ENCODE measurements at places on chromosomes 3 and 15.

GRCh38 chr3:172614340-172615274 is 91.4 kb upstream of the TNFSF10 start:
- no peak for DNase-seq

DNA sequence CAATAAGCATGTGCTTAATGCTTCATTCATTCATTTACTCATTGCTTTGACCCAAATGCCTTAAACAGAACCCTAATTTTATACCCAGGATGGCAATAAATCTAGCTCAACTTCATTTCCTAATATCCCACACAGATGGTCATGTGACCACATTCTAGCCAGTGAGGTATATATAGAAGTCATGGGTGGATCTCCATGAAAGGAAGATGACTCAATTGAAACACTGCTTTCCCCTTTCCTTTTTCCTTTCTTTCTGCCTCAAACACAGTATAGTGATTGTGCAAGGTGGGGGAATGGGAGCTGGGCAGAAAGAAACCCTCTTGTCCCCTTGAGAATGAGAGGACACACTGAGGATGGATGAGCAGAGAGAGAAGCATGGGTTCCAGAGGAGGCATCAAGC is 183.5 kb upstream of the PRICKLE2 start:
- DNase-seq = no peak

DNA sequence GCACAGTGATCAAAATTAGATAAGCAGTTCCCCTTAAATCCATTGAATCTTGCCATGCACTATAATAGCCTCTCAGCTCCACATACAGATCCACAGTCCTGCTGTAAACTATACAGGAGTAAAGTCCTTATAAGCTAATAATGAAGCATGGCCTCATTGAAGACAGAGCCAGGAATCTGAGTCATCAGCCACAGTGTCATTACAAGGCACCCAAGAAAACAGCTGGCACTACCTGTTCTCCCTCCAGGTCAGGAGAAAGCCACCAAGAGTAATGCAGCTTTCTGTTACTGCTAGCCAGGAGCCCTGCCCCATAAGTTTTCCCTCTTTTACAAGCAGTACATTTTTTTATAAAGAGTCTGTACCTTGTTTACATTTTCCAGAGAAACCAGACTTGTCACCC is 27.3 kb downstream of the WDR49 start:
- DNase-seq = no peak

- no peak for DNase-seq
Observed at GRCh38 chr3:136624894-136625815, 127.0 kb downstream of the STAG1 start.

DNA sequence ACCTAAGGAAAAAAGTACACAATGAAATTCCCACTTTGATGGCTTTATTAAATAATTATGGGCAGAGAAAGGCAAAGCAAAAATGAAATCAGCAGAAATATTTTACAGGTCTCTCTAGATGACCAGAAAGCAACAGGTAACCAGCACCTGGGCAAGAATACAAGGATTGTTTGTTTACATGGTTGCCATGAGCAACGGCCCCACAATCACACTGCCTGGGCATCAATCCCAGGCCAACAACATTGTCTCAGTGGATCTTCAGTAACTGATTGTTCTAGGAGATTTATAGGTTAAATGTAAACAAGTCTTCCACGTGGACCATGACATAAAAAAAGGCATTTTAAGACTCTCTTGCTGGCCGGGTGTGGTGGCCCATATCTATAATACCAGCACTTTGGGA is 82.6 kb downstream of the PDZRN3 start:
- DNase-seq = no peak

DNA sequence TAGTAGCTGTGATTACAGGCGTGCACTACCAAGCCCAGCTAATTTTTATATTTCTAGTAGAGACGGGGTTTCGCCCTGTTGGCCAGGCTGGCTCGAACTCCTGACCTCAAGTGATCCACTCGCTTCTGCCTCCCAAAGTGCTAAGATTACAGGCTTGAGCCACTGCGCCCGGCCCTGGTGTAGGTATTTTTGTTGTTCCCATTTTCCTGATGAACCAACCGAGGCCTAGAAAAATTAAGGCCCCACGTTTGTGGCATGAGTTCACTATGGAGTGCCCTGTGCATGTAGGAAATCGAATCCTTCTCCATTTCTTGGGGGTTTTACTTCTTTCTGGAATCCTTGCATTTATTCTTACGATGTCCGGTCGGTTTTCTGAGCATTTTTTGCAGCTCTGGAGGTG is 14.3 kb upstream of the TATDN2 start:
- no peak for DNase-seq

GRCh38 chr3:34934660-34935059 is 704.7 kb upstream of the ARPP21 start:
- no peak for DNase-seq

- no peak for DNase-seq
Observed at GRCh38 chr3:99066863-99067262, 165.4 kb upstream of the DCBLD2 start.

GRCh38 chr3:107414325-107414964 is 37.2 kb downstream of the CCDC54 start:
- no peak for DNase-seq

DNA sequence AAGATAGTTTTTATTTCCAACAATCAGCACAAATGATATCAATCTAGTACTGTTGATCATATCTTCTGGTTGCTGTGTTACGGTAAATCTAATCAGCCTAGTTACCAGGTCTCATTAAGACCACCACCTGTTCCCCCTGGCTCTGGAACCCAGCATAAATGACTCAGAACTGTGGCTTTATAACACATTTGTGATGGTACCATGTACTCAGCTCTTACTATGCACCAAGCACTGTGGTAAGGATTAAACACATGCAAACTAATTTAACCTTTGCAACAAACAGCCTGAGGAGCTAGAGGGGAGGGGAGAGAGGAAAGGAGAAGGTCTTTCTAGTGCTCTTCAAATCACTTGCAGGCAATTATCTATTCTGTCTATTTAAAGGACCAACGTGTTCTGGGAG is 173.9 kb upstream of the LMCD1 start:
- no peak for DNase-seq

GRCh38 chr3:146550743-146551510 is 6.5 kb upstream of the PLSCR1 start:
- DNase-seq = no peak

DNA sequence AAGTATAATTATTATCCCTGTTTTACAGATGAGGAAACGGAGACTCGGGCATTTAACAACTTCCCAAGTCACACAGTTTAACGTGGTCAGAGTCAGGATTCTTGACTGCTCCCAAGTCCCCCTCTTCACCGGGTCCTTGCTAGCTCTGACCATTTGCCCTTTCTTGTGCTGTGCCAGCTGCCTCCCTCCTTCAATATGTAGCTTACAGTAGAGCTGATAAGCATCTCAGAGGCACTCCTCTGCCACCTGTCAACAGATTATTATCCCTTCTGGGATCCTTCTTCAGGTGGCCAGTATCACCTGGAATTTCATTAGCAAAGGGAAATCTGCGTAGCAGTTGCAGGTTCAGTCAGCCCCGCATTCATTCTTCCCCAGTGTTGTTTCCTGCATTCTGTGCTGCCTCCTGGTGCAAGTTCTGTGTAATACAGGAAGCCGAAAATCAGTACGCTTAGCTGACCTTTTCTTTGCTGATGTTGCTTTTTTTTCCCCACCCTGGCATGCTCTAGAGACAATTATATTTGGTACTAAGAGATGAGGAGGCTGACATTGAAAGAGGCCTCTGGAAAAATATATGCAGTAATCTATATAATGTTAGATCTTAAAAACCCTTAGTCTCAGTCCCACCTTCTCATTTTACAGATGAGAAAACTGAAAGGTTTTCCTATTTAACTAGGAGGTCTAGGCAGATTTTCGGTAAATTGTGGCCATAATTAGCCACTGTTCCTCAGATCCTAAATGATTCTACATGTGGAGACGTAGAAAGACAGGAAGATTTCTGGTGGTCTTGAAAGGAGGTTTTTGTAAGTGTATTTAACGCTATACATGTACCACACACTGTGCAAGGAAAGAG is 24.8 kb downstream of the TMOD2 start:
- peak; percentile 62 for DNase-seq

GRCh38 chr3:68485051-68485450 is 447.3 kb downstream of the TAFA4 start:
- no peak for DNase-seq

DNA sequence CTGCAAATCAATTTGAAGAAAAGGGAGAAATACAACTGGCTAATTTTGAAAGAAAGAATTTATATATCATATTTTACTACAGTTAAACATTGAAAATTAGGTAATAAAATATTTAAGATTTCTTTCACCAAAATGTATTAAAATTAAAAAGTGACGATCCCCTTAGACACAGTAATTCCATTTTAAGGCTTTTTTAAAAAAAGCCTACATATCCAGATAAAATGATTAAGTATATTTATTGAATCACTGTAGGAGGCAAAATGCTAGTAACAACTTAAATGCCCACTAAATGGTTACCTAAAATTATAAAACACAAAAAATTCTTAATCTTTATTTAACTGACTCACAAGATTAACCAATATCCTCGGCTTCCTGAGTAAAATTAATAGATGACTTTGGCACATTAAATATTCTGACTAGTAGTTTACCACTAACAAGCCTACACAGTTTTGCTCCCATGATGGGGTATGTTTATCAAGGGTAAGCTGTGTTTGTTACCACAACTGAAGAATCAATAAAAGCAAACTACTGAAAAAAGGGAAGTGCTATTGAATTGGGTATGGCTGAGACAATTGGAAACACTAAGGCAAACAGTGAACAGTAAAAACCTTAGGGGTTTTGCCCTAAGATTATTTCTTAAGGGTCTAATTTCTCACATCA is 28.4 kb downstream of the ANKRD28 start:
- peak; percentile 12 for DNase-seq

GRCh38 chr3:135304378-135304777 is 509.3 kb downstream of the EPHB1 start:
- no peak for DNase-seq

- DNase-seq = no peak
Observed at GRCh38 chr3:40379674-40380306, 7.2 kb upstream of the ENTPD3 start.
